ENCODE measurements at places on chromosomes 7 and 10. TPM values are rescaled to one million over a fixed set of nuclear protein-coding genes. Genes with fewer than 3 reads are reported as not detected.
A peak's percentile ranks its signal among the peaks of the same experiment; 100 is the strongest.

GRCh38 chr7:157241631-157242030 is 95.2 kb upstream of the DNAJB6 start:
- DNase-seq: no peak

GRCh38 chr10:58894929-58895328 is 281.5 kb upstream of the PHYHIPL start:
- peak; percentile 18 for DNase-seq

GRCh38 chr7:22639396-22639795 is 87.6 kb upstream of the IL6 start:
- DNase-seq: no peak

DNA sequence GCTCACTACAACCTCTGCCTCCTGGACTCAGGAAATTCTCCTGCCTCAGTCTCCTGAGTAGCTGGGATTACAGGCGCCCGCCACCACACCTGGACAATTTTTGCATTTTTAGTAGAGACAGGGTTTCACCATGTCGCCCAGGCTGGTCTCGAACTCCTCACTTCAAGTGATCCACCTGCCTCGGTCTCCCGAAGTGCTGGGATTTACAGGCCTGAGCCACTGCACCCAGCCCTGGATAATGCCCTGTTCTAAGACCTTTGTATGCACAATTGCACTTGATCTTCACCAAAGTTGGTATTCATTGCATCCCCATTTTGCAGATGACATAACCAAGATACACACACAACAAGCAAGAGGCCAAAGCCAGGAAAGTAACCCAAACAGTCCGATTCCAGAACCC is 97.7 kb upstream of the CARD11 start:
- DNase-seq: no peak

RASSF4 gene
- 120 TPM for total RNA-seq

CALN1 gene
- total RNA-seq: not detected

TET1 gene
- 2.1 TPM for total RNA-seq

FAM241B gene
- 4.9 TPM for total RNA-seq
